ENCODE measurements at places on chromosomes 5 and 9. TPM values are rescaled to one million over a fixed set of nuclear protein-coding genes. Genes with fewer than 3 reads are reported as not detected.

Gene PCSK1
- 0.17 TPM for total RNA-seq

Gene ELAVL2
- not detected for total RNA-seq

Gene FOXD4L3
- total RNA-seq, result not detected

Gene TICAM2
- 3.0 TPM for total RNA-seq

Gene HMHB1
- not detected for total RNA-seq

Gene CDH12
- total RNA-seq, result not detected

Gene SPINK7
- total RNA-seq, result not detected

Gene CARTPT
- not detected for total RNA-seq

Gene CDC25C
- total RNA-seq, result not detected

Gene FUT7
- total RNA-seq, result 0.17 TPM

Gene CER1
- not detected for total RNA-seq

Measured in left ventricle myocardium superior (tissue), 1 donor.